ENCODE measurements at places on chromosomes 16 and 17. TPM values are rescaled to one million over a fixed set of nuclear protein-coding genes. Genes with fewer than 3 reads are reported as not detected.

- no peak for DNase-seq
These were observed 112.3 kb upstream of the CLEC3A start for GRCh38 chr16:77910021-77910420.

DNA sequence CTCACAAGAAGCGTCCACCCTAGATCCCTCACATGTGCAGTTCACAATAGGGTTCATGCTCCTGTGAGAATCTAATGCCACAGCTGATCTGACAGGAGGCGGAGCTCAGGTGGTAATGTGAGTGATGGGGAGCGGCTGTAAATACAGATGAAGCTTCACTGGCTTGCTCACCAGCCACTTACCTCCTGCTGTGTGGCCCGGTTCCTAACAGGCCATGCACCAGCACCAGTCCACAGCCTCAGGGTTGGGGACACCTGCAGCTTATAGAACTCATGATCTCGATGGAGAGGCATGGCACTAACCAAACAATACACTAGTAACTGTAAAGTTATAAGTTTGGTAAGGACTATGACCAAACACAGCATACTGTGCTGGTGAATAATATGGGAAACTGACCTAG, 368.0 kb upstream of the CDH5 start:
- no peak for DNase-seq

- no peak for DNase-seq
These were observed 16.6 kb upstream of the ERN1 start for GRCh38 chr17:64146418-64147109.

GRCh38 chr16:82544378-82545160, 82.2 kb upstream of the CDH13 start:
- peak; percentile 82 for DNase-seq

GRCh38 chr16:2856061-2856670, 1.8 kb downstream of the PRSS22 start:
- DNase-seq = no peak

DNA sequence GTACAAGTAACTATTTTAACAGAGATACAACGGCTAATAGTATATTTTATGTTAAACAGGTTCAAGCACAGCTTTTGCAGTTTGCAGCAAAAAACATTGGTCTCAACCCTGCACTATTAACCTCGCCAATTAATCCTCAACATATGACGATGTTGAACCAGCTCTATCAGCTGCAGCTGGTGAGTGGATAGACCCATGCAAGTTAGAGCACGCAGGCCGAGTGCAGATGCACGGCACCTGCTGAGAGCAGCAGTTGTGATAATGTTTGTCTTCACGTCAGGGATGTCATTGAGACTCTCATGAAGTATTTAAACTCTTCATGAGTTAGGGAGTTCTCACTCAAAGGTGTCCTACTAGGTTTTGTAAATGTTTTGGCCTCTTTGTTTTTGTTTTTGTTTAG, 45.6 kb downstream of the TMC6 start:
- DNase-seq = no peak

- DNase-seq = no peak
These were observed 268.3 kb downstream of the ABCC12 start for GRCh38 chr16:47887496-47887895.

DNA sequence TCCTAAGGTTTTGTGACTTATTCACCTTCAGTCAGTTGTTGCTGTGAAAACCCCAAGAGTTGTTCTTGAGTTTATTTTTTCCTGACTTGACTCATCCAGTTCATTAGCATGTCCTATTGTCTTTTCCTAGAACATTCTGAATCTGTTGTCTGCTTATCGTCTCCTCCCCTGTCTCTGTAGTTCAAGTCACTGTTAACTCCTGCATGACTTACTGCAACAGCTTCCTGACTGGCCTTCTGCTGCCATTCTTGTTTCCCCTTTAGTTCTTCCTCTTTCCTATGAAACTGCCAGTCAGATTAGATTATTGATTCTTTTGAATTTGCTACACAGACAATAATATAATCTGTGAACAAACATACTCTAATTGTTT, 161.5 kb downstream of the FTO start:
- no peak for DNase-seq

DNA sequence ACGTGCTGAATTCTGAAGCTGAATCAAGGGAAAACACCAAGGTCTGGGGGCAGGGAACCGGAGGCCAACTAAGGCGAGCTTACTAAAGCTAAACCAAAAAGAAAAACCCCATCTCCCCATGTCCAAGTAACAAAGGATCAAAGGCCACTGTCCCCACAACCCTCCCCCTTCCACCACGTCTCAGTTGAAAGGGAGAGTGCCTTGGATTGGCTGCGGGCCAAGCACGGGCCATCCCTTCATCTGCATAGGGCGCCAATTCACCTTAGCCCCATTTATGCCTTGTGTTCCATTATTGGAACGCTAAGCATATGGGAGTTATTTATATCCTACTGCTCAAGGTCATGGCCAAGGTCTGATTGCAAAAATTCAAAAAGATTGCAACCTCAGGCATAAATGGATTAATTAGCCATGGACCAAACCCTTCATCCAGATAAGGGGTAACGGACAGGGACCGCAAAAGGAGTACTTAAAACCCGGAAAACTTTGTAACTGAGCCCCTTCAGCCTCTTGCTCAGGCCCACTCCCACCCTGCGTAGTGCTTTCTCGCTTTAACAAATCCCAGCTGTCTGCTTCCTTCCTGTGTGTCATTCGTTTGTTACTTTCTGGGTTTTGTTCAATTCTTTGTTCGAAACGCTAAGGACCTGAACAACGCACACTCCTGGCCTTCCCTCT, 740 bp upstream of the ATP6V0D1 start:
- no peak for DNase-seq

- DNase-seq = no peak
These were observed 10.7 kb upstream of the KRT28 start for GRCh38 chr17:40810494-40810893.

- DNase-seq = no peak
These were observed 2.4 kb downstream of the MATCAP1 start for GRCh38 chr16:67181346-67181745.

EVPLL gene
- not detected for total RNA-seq

CD7 gene
- 5.7 TPM for total RNA-seq

BEAN1 gene
- total RNA-seq = not detected

EPN3 gene
- not detected for total RNA-seq

TLCD3B gene
- total RNA-seq = not detected

ETV4 gene
- 1.3 TPM for total RNA-seq

Data from esophagus muscularis mucosa (tissue), 4 donors.